ENCODE measurements at places on chromosomes 12 and 14.

GRCh38 chr14:91258011-91258618, 13.6 kb upstream of the GPR68 start:
- no peak for DNase-seq

- DNase-seq, result no peak
Measured at GRCh38 chr12:64526859-64527258, 74.9 kb downstream of the TBK1 start.

- no peak for DNase-seq
Measured at GRCh38 chr12:94513527-94513926, 53.9 kb upstream of the CEP83 start.

GRCh38 chr14:49687942-49688700, at the start of gene POLE2:
TSS of gene POLE2 (minus strand) at chr14:49688214. CDS start at chr14:49688203, 11 bp downstream.
- DNase-seq, result peak; percentile 61

GRCh38 chr14:88245321-88245720, 77.7 kb downstream of the KCNK10 start:
- DNase-seq, result no peak

DNA sequence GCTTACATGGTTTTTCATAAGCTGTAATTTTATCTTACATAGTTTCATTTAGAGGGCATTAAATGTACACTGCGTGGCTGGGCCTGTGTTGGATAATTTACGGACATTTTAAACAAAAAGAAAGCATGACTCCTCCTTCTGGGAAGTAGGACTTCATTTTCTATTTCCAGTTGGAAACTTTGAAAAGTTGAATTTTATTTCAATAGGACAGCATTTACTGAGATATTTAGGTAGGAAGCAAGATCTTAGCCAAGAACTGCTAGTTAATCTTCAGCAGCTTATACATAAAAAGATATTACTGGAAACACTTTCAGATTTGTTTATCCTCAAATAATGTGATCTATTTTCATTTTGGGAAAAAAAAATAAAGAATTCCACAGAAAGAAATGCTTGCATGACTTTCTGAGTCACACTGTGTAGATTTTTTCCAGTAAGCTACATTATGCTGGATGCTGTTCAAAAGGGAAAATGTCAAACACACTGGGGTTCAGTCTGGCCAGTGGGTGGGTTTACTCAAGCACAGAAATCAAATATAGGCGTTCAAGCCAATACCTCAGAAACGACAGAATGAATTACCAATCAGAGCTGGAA, 239.4 kb upstream of the KRR1 start:
- no peak for DNase-seq

DNA sequence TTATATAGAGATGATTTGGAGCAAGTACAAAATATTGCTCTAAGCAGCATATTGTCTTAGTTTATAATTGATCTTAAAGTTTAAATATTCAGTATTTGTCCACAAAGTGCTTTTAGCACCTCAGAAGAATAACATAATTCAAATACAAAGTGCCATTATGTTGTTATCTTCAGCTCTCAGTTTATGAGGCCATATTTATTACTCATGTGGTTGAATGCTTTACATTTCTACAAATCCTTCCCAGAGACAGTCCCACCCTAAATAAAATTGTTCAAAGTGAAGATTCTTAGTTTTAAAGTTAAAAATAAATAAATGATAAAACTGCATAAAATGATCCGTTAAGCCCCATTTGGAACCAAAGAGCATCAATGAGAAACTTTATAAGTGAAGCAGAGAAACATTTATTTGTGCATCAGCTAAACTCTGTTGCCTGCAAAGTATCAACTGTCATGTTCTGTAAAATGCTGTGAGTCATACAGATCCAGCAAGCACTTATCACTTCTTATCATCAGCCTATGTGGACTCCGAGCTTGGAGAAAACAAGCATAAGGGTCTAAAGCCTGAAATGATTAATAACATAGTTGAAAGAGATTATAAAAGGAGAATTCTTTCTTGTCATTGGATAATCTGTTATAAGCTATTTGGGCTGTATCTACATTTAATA, 218.9 kb downstream of the ADAMTS20 start:
- DNase-seq, result no peak

DNA sequence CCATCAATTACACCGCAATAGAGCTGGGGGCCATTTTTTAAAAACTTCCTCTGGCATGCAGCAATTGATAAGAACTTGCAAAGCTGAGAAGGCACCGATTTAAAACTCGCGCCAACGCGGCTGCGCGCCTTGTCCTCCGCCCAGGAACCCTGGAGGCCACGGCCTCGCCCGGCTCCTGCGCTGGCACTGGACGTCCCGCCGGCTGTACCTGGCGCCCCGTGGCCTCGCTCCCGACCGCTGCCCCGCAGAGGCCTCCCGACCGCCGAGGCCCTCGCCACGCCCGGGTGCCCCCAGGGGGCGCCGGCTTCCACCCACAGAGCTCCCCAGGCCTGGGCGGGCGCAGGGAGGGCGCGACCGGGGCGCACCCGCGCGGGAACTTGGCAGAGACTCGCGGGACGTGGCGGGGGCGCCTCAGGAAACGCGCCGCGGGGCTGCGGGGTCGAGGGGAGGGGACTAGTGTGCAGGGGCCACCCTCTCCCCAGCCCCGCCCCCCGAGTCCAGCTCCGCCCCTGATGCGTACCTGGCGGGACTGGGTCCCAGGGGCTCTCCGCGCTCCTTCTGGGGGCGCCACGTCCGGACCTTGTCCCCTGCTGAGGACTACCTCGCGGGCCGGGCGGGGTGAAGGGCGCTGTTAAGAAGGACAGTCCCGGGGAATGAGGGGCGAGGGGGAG, 65.7 kb downstream of the TNFAIP2 start:
- no peak for DNase-seq

GRCh38 chr12:131092901-131093603, 139.3 kb downstream of the ADGRD1 start:
- no peak for DNase-seq

DNA sequence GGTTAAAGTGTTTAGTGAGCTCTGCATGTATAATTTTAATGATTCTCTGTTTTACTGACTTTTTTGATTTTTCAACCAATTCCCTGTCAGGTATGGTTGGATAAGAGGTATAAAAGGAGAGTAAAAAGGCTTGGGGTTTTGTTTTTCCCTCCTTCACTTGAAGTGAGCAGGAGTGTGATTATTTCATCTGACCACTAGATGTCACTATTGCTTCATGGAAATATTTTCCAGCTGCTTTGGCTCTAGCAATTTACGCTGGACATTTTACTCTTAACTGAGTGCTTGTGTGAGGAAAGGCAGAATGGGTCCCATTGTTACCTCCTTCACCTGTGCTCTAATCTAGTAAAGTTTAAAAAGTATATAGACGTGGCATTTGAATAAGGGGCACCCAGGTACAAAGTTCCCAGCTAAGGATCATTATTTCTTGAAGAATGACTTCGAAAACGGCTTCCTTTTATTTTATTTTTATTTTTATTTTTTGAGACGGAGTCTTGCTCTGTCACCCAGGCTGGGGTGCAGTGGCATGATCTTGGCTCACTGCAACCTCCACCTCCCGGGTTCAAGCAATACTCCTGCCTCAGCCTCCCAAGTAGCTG, 66.5 kb downstream of the TBC1D30 start:
- DNase-seq, result no peak

DNA sequence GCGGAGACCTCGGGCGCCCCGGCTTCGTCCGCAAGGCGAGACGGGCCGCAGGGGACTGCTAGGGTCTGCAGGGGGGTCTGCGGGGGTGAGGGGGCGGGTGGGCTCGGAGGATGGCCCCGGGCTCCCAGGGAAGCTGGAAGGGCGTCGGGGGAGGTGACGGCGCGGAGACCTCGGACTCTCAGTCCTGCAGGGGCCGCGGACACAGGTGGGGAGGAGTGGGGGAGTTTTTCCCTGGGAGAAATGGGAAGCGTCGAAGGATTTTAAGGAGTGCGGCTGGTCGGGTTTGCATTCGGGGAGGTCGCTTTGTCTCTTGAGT, 25.9 kb downstream of the ZBTB42 start:
- DNase-seq, result no peak

DNA sequence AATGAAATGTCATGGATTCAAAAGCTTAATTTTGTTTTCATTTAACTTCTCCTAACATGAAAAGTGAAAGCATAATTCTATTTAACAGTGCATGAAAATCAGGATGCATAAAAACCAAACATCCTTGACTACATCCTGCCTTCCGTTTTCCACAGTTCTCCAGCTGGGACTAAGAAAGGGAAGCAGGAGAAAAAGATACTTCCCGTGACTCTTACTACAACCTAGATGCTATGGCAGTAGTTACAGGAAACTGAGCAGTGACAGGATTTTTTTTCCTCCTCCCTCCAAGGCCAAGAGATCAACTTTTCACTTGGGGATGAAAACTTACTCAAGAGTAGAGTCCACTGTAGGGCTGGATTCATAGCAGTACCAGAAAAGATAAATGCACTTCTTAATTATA, 2.6 kb downstream of the EXOC5 start:
- DNase-seq, result no peak

DNA sequence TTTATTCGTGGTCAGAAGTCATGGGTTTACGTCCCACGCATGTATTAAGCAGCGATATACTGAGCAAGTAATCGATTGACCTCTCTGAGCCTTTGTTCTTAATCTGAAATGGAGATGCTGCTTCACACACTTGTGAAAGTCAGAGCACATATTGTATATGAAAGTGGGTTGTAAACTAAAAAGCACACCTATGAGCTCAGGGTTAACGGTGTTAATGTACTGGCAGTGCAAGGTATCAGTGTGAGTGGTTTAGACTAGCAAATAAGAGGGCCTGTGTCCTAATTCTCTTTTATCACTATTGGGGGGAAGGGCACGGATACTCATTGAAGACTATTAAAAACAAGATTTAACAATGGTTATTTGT, 676 bp downstream of the MRPL42 start:
- DNase-seq, result no peak

- DNase-seq, result no peak
Measured at GRCh38 chr14:51807356-51807755, 53.1 kb upstream of the GNG2 start.

DNA sequence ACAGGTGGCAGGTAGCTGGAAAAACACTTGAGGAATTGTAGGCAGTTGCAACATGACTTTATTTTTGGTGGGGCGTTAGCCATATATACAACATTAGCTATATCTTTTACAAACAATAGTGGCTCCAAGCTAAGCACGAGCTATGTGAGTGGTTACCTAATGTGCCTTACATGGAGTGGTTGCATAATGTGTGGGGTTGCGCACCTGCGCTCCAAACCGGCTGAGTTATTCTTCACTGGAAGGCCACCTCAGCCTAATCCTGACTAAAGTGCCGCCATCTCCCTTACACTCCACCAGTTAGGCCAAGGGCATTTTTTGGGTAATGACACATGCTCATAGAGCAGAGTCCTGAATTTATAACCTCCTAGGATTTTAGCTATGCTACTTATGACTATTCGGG, 31.8 kb upstream of the G2E3 start:
- DNase-seq, result no peak

DNA sequence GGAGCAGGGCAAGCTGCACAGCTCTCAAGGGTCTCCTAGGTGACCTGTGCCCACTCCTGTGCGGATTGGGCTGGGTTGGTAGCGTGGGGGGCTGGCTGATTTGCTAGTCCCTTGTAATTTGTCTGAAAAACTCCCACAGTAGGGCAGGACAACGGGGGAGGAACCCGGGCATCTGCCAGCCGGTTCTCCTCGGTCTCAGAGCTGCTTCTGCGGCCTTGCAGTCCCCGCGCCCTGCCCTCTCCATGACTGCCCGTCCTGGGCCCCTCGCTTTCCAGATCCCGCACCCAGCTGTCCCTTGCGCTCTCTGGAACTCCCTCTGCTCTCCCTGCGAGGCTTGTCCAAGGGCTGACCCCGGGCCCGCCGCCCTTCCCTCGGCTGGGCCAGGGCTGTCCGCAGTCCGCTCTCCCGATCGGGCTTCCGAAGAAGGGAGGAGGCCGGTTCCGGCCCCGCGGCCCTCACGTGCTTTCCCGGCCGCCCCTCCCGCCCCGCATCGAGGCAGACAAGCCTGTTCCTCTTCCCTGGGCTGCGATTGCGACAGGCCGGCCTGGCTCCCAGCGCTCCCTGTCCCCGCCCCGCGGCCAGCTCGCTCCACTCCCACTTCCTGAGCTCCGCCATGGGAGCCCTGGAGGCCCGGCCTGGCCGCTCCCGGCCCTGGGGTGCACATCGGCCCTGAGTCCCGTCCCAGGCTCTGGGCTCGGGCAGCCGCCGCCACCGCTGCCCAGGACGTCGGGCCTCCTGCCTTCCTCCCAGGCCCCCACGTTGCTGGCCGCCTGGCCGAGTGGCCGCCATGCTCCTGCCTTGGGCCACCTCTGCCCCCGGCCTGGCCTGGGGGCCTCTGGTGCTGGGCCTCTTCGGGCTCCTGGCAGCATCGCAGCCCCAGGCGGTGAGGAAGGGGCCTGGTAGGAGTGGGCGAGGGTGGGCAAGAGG, at the start of gene LTBR:
TSS of gene LTBR (plus strand) at position 591 of the 927 bp plus-strand sequence. CDS start at position 788, 197 bp downstream.
- DNase-seq, result no peak

GRCh38 chr12:118311666-118312065, 61.0 kb downstream of the TAOK3 start:
- DNase-seq, result no peak

DNA sequence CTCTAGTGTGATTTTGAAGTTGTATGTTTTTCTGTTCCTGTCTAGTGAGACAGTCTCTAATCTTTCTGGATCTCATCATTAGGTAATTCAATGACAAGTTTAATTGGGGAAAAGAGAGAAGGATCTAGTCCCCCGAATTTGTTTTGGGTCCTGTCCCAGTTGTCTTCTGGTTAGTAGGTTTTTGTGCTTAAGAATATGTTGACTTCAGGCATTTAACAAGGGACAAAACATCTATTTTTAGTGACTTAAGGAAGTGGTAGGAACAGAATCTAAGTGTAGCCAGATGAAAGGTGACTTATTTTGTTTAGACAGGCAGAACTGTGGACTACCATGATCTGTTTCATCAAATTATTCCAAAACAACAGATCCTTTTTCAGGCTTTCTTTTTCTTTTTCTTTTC, 2.2 kb downstream of the GPATCH2L start:
- no peak for DNase-seq

- no peak for DNase-seq
Measured at GRCh38 chr12:10551375-10551774, 45.7 kb downstream of the EIF2S3B start.

DNA sequence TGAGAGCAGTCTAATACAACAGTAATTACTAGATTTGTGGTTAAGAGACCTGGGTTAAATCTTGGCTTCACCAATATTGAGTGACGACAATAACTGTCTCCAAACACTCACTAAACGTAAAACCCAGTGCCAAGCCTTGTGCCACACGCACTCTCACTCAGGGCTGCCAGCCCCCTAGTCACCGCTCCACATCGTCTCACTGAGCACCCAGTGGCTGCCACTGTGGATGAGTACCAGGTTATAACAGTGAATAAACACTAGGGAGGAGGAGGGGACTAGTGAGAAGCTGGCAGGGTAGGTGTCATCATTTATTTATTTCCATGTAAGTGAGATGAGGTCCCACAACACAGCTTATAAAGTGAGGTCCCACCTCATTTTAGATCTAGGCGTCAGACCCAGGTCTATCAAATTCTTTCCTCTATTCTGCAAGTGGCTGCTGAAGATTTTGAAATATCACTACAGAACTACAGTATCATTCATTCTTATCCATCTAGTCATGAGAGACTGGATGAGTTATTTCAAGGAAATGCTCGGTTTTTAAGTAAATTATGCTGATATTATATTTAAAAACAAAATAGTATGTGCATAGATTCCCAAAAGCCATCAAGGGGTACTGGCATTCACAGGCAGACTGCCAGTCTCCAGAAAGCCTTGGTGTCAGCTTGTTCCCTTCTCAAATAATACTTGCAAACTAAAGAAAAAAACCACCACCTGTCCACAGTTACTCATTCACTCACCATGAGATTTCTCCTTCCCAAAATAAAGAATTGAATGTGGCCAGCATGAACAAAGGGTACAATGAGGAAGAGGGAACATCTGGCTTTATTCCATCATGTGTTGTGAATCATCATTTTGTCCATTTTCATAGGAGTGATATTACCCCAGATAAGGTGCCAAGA, 84.0 kb downstream of the PTPN21 start:
- DNase-seq, result no peak
